ENCODE measurements at places on chromosomes 3 and 15.

GRCh38 chr3:8778475-8778874 lies 9.1 kb upstream of the OXTR start:
- no peak for DNase-seq

GRCh38 chr3:23096041-23096440 lies 107.1 kb upstream of the UBE2E2 start:
- no peak for DNase-seq

DNA sequence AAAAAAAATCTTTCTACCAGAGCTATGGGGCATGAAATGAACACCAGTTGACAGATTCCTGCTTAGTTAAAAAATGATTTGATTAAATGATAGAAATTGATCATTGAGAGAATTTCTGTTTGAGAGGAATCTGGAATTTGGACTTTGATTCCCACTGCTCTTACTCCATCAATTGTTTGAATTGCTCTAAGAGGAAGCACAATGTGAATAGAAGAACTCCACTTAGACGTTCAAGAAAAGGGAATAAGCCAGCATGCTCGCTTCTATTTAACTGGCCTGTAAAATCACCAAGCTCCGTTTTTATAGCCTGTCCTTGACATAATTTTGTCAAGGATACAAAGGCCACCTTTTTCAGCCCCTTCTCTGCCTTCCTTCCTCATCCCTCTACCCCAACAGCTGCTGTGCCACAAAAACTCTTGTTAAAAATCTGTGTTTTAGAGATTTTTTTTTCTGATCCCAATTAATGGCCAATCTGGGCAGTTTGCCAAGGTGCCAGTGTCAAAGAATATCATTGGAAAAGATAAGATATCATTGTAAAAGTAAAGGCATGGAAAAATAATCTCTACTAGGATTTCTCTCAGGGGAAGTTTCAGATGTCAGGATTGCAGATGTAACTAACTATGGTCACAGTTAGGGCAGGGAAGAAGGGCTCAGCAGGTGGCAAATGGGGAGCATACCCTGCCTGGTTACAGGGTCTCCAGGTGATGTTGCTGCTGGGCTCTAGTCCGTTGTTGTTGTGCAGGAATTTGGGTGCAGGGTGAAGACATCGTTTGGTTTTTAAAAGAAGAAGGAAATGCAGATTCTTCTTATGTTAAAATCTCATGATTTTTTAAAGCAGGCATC lies 301.8 kb upstream of the PDZRN3 start:
- no peak for DNase-seq

DNA sequence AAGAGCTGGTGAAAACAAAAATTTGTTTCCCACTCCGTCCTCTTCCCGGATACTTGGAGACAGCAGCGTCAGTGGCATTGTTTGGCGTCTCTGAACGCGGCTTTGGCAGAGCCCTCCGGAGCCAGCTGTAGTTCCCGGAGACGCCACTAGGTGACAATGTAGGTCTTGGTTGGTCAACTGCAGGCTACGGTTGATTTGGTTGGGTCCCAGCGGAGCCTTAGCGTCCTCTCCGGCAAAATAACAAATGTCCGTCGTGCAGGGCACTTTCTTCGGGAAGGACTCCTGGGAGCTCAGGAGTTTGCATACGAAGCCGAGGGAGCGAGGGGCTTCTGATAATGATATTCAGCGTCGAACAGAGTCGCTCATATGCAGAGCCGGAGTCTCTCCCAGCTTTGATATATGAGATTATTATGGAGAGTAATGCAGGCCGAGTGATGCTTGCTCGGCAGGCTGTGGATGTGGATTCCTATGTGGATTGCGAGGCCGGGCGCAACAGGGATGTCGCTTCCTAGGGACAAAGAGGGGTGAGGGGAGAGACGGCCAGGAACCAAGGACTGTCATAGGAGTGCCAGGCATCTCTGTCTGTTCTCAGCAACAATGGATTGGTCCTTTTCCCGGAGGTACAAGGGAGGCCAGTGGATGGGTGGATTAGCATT lies 74.8 kb downstream of the IL20RB start:
- peak; percentile 64 for DNase-seq

DNA sequence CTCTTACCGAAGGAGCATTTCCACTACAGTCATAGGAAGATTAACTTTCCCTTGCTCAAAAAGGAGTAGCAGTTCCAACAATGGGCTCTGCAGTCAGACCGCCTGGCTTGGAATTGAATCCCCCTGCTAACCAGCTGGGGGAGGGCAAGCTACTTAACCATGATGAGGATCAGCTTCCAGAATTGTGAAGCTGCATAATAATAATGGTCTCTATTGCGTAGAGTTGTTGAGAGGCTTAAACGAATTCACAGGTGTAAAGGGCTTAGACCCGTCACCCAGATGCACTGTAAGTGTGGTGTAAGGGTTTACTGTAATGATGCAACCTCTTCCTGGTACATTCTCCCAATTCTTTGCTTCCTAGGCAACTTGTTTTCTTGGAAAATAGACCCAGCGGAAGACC lies 185.2 kb upstream of the RGMA start:
- no peak for DNase-seq

DNA sequence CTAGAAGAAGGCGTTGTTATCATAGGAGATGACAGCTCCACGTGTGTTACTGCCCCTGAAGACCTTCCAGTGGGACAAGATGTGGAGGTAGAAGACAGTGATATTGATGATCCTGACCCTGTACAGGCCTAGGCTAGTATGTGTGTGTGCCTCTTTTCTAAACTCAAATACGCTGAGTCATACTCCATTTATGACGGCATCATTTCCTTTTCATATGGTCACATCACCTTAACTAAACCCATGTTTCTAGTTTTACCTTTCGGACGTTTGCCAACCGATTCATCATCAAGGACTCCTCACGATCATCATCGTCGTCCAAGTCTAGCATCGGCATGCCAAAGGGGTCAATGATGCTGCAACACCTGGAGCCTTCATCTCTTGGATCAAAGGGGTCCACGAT lies 149.0 kb downstream of the CBLB start:
- DNase-seq = no peak
